MCF 10A (cell line): ENCODE measurements at places on chromosomes 12 and 14. TPM values are rescaled to one million over a fixed set of nuclear protein-coding genes. Genes with fewer than 3 reads are reported as not detected.
A peak's percentile ranks its signal among the peaks of the same experiment; 100 is the strongest.

PRIMA1 gene
- total RNA-seq, result 0.07 TPM in 1 of 2 replicates, not detected in the other

SERPINA1 gene
- total RNA-seq, result 38.1 and 42.5 TPM in 2 replicates

SLC17A8 gene
- total RNA-seq, result not detected in 2 replicates

CTSG gene
- not detected in 2 replicates for total RNA-seq

DNA sequence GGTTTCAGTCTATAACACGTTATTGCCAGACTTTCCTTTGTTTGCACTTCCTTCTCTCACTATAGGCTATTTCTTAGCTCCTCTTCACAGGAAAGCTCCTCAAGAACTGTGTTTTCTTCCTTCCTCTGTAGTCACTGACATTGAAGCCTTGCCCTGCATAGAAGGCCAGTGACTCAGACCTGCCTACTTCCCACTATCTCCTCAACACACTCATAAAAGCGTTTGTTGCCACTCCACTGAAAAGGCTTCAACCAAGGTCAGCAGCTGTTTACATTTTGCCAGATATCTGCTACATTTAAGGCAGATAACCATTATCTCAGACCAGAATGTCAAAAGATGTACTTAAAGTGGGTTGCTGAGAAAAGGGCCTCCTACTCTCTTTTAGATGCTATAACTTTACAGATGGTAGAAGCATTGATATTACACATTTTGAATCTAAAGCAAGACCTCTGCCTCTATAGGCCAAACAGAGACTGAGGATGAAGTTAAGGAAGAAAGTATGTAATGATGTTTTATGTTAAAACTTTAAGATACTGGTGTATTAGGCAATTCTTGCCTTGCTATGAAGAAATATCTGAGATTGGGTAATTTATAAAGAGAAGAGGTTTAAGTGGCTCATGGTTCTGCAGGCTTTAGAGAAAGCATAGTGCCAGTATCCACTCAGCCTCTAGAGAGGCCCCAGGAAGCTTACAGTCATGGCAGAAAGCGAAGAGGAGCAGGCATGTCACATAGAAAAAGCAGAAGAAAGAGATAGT, 233.3 kb upstream of the FLRT2 start:
- H3K36me3 ChIP-seq, result no peaks in the 10 kb centered on the region
- no peaks in the 10 kb centered on the region for H3K27me3 ChIP-seq
- H3K4me1 ChIP-seq, result peaks cover 7% of the 10 kb centered on the region
- DNase-seq, result peak; percentile 10
- no peak overlapping the region for H3K4me3 ChIP-seq
- H3K27ac ChIP-seq, result no peak overlapping the region

KRT71 gene
- total RNA-seq, result not detected in 2 replicates

GRCh38 chr12:6767353-6768319, 1.5 kb downstream of the PTMS start:
- H3K36me3 ChIP-seq, result peaks cover 15% of the 10 kb centered on the region
- H3K4me3 ChIP-seq, result peak overlapping the region; percentile 84
- peaks cover 62% of the 10 kb centered on the region for H3K4me1 ChIP-seq
- peak overlapping the region; percentile 83 for H3K27ac ChIP-seq

GRCh38 chr12:104701756-104702155, 245.0 kb downstream of the CHST11 start:
- no peaks in the 10 kb centered on the region for H3K36me3 ChIP-seq
- no peak overlapping the region for H3K27ac ChIP-seq
- no peaks in the 10 kb centered on the region for H3K4me1 ChIP-seq
- no peak for DNase-seq
- no peaks in the 10 kb centered on the region for H3K27me3 ChIP-seq

DNA sequence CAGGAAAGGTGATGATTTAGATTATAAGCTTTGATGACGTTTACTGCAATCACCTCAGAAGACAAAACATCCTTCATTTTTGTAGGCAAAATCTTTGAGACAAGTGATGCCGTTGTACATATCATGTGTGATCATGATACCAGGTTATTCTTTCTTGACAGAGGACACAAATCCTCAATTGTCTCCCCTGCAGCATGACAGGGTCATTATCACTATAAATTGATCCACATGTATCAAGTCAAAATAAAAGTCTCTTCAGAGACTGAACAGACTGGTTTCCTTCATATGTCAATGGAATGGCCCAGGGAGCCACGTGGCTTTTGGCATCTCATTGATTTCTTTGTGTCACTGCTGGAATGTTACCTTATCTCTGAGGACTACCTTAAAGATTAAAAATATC, 995.7 kb downstream of the FLRT2 start:
- H3K27ac ChIP-seq, result no peak overlapping the region
- H3K36me3 ChIP-seq, result no peaks in the 10 kb centered on the region
- H3K27me3 ChIP-seq, result no peaks in the 10 kb centered on the region
- no peaks in the 10 kb centered on the region for H3K4me1 ChIP-seq
- no peak for DNase-seq

GRCh38 chr14:81766321-81766915, 232.8 kb upstream of the SEL1L start:
- H3K36me3 ChIP-seq, result no peaks in the 10 kb centered on the region
- H3K4me3 ChIP-seq, result no peak overlapping the region
- no peaks in the 10 kb centered on the region for H3K4me1 ChIP-seq
- no peaks in the 10 kb centered on the region for H3K27me3 ChIP-seq

- peaks cover 22% of the 10 kb centered on the region for H3K4me1 ChIP-seq
- no peak for DNase-seq
- H3K27me3 ChIP-seq, result no peaks in the 10 kb centered on the region
- no peak overlapping the region for H3K4me3 ChIP-seq
These were observed 14.1 kb upstream of the AMN1 start for GRCh38 chr12:31742891-31743290.

DNA sequence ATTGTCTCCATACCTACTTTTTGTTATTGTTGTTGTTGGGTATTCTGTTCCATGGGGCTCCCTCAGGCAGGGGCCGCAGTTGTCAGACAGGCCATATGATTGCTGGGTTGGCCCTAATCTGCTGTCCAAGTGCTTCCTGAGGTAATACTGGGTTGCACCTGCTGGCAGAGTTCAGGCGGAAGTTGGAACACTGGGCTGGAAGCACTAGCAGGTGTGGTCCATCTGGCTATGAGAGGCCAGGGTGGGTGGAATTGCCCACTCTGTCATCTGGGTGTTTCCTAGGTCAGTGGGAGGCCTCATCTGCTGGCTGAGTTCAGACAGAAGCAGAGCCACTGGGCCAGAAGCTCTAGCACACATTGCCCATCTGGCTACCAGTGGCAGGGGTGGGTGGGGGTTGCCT, 81.3 kb upstream of the NID2 start:
- no peak for DNase-seq
- no peak overlapping the region for H3K4me3 ChIP-seq
- H3K27ac ChIP-seq, result no peak overlapping the region
- peaks cover 45% of the 10 kb centered on the region for H3K27me3 ChIP-seq

DNA sequence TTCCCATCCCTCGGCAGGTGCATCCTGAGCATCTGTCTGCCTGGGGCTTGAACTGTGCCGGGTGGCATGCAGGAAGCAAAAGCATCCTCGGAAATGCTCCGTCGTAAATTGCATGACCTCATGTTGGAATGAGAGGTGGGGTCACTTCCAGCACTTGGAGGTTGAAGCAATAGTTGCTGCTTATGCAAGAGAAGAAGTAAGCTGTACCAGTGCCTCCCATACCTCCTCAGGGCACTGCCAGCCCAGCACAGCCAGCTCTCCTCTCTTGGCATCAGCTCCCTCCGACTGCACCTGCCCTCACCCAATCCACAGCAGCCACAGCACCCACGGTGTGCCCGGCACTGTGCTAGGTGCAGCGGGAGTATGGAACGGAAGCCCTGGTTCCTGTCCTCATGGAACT, 11.5 kb downstream of the TEAD4 start:
- peaks cover 45% of the 10 kb centered on the region for H3K36me3 ChIP-seq
- no peak overlapping the region for H3K27ac ChIP-seq
- no peaks in the 10 kb centered on the region for H3K27me3 ChIP-seq
- H3K4me3 ChIP-seq, result no peak overlapping the region
- H3K4me1 ChIP-seq, result peaks cover 14% of the 10 kb centered on the region

DNA sequence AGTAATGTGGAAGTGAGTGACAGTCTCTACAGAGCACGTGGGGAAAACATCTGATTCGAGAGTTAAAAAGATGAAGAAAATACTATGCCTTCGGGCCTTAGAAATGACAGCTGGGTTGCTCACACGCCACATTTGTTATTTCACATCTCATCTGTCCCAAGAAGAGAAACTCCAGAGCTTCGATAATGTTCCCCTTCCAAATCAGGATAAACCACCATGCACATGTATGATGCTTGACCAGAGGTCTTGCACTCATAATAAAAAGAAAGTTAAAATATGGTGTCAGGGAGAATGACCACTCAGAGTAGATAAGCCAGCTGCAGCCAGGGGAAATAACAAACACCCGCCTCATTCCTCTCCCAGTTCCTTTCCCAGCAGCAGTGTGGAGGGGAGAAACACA, 34.6 kb downstream of the NIN start:
- H3K4me3 ChIP-seq, result no peak overlapping the region
- no peak overlapping the region for H3K27ac ChIP-seq

TPH2 gene
- not detected in 2 replicates for total RNA-seq

DNA sequence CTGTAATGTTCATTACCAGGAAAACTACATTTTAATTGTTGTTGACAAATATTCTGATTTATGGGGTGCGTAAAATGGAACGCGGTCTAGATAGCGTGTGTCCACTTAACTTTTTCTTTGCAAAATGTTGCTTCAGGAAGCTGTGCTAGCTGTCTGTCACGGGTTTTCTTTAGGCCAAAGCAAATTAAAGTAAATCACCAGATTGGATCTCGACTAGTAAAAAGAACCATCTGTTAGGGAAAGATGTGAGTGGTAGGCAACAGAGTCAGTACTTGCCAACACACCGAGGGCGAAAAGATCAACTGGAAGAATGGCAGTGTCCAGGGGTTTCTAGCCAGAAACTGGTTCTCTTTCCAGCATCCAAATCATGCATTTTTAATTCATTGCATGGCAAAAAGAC, 404.9 kb upstream of the TMPO start:
- H3K4me3 ChIP-seq, result no peak overlapping the region
- peaks cover 4% of the 10 kb centered on the region for H3K27me3 ChIP-seq
- DNase-seq, result no peak
- H3K36me3 ChIP-seq, result no peaks in the 10 kb centered on the region
- H3K27ac ChIP-seq, result no peak overlapping the region
